ENCODE measurements at places on chromosomes 12 and 14.

GRCh38 chr12:19938031-19938430 lies 430.3 kb upstream of the PDE3A start:
- DNase-seq = no peak

DNA sequence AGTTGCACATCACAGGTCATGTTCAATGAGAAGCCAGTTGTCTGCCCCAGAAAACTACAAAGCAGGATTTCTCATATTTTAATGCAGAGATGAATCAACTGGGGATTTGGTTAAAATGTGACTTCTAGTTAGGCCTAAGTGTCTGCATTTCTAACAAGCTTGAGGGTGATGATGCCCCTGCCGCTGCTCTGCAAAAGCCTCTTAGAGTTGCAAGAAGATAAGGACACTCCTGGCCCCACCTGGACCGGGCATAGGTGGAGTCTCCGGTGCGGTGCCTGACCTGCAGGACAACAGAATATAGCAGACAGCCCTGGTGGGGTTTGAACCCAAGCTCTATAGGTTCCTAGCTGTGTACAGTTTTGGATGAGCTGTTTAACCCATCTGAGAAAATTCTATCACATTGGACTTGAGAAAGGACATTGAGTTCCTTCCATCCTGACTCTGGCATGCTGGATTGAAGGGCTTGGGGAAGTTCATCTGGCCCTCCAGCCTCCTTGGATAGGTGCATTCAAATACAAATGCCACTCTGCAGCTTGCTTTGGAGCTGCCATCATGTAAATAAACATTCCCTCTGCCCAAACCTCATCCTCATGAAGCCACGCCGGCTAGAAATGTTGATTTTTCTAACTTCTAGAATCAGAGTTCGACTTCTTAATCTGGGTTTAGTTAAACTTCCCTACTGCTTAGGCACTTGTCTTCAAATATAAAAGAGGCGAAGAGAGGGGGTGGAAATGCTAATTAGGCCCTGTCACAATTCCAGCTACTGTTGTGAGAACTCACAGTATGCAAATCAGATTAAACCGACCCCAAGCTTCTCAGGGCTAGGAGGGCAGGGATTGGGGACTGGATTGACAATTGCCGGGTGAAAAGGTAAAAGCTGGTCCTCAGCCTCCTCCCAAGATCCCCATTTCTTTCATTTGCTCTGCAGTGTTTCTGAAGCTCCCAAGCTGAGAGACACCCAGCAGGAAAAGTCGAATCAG lies 1225.6 kb downstream of the VRK1 start:
- no peak for DNase-seq

GRCh38 chr12:44749566-44749965 lies 126.5 kb downstream of the NELL2 start:
- DNase-seq = no peak

DNA sequence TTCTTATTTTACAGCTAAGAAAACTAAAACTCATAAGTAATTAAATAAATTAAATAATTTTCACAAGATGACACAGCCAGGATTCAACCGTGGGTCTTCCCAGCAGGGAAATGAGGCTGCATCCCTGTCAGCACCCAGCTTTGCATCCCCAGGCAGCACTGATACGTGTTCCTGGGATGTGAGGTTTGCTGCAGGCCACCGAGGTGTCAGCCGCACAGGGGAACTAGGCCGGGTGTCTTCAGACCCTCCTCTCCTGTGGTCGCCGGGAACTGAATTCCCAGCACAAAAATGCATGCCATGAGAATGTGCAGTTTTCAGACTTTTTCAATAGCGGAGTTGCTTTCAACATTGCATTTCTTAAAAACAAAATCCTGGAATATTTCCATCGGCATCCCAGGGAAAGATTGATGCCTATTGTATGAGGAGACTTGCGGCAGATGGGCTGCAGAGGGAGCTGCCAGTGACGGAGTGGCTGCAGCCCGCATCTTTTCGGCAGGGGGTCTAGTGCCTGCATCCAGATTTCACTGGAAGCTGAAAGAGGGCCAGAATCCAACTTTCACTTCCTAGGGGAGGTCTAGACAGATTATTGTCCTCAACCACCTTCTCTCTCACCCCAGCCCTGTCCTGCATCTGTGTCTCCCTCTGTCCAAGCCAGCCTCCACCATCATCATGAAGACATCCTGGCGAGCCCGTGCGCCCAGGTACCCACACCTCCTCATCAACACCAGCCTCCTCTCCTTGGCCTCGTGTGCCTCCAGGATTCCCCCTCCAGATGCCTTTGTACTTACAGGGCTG lies 12.6 kb downstream of the LRTM2 start:
- DNase-seq = no peak

DNA sequence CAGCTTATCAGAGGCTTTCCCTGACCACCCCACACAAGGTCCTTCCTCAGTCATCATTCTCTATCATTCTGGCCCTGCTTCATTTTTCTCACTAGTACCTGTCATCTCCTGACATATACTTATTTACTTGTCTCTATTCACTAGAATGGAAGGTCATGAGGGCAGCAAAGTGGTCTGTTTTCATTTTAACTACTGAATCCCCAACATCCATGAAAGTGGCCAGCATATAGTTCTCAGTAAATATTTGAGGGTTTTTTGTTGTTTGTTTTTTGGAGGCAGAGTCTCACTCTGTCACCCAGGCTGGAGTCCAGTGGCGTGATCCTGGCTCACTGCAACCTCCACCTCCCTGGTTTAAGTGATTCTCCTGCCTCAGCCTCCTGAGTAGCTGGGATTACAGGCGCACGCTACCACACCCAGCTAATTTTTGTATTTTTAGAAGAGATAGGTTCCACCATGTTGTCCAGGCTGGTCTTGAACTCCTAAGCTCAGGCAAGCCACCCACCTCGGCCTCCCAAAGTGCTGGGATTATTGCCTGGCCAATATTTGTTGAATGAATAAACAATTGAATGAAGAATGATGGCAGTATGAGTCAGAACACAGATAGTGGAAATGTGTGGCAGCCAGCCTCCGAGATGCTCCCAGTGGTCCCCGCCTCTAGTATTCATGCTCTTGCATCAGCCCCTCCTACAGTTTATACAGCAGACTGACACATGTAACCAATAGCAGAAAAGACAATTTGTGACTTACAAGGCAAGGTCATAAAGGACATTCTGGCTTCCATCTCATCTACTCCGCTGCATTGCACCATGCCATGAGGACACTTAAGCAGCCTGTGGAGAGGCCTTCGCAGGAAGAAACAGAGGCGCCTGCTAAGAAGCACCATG lies 7.0 kb upstream of the ANO6 start:
- no peak for DNase-seq
